ENCODE measurements at places on chromosomes 7 and 10.

- DNase-seq: no peak
- H3K27me3 ChIP-seq: no peaks in the 10 kb centered on the region
- H3K36me3 ChIP-seq: no peaks in the 10 kb centered on the region
- H3K4me1 ChIP-seq: peaks cover 15% of the 10 kb centered on the region
- no peak overlapping the region for H3K4me3 ChIP-seq
- H3K27ac ChIP-seq: no peak overlapping the region
Measured at GRCh38 chr10:74930965-74931364, 104.6 kb downstream of the KAT6B start.

DNA sequence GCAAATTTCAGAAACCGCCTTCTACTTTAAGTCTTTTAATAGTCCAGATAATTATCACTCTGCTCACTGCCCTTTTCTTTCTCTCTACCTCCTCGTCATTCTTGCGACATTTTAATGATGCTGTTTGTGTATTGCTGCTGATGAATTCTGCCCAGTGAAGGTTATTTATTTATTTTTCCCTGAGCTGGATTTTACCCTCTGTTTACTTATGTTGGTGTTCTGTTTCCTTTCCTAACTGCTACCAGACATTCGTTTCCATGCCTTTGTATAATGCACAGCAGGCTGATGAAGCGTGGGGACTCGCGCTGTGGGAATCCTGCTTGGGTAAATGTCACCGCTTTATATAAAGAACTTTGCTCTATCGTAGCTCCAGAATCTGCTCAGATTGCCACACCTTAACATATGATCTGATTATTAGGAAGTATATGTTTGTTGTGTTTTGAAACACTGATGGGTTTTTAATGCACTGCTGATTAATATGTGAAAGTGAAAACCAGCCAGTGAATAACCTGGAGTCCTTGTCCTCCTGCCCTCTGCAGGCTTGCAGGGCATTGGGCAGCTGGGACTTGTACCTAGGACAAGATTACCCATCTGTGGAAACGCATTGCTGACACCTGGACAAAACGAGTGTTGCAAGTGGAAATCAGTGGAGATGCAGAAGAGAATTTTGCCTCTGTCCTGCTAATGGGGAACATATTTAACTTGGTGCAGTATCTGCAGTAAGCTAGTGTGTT lies 291.5 kb downstream of the SDK1 start:
- no peaks in the 10 kb centered on the region for H3K4me1 ChIP-seq
- H3K27ac ChIP-seq: no peak overlapping the region
- H3K4me3 ChIP-seq: no peak overlapping the region
- H3K36me3 ChIP-seq: no peaks in the 10 kb centered on the region
- no peaks in the 10 kb centered on the region for H3K27me3 ChIP-seq

- DNase-seq: no peak
- no peak overlapping the region for H3K4me3 ChIP-seq
- no peaks in the 10 kb centered on the region for H3K36me3 ChIP-seq
- no peaks in the 10 kb centered on the region for H3K27me3 ChIP-seq
- no peaks in the 10 kb centered on the region for H3K4me1 ChIP-seq
- H3K27ac ChIP-seq: no peak overlapping the region
Measured at GRCh38 chr10:94150541-94151184, 156.9 kb downstream of the PLCE1 start.

DNA sequence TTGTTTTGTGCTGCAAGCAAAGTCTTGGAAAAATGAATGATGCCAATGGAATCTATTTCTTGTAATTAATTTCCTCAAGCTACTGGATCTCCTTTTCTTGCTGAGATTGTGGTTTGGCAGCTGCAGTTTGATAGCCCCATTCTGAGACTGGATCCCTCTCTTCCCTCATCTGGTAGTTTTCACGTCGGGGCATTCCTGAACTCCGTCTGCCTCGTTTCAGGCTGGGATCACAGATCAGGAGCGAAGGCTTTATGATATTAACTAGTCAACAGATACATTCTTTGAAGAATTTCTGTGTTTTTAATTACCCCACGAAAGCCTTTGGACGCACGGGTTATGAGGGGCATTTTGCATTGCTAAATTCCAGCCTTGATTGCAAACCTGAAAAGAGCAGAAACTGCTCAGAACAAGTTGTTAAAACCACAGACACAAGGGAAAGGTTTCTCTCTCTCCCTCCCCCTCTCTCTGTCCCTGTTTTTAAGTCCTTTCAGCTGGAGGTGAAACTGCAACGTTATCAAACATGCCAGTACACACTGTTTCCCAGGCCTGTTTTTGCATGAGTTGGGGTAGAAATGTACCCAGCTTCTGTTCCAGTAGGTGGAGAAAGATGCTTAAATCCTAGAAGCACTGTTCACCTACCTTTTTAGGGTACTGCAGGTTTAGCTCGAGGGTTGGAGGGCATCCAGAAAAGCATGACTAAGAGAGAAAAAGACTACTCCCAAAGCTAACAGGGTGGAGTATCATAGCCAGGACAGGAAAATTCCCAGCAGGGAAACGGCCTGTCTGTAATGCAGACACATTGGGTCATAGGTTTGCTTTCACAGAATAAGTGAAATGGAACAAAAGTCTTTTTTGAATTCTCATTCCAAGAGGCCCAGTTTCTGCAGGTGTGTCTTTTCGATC lies 124.3 kb downstream of the CUX1 start:
- no peaks in the 10 kb centered on the region for H3K27me3 ChIP-seq
- H3K27ac ChIP-seq: peak overlapping the region; percentile 75
- H3K4me1 ChIP-seq: peaks cover 41% of the 10 kb centered on the region

DNA sequence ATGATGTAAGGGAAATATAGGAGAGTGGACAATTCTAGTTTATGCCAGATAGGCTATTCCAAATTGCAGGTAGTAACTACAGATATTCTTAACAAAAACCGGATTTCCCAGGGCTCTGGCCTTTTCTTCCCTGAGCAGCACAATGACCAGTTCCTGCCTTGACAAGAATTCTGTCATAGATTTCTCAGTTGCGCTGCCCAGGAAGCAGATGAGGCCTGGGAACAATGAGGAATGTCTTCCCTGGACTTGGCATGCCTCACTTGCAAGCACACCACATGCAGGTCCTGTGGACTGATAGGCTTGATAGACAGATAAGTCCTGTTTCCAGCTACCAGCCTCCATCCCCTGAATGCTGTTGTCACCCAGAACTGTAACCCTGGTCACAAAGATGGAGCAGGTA lies 174.5 kb upstream of the PRSS58 start:
- no peak for DNase-seq
- H3K4me1 ChIP-seq: no peaks in the 10 kb centered on the region
- no peaks in the 10 kb centered on the region for H3K36me3 ChIP-seq
- no peak overlapping the region for H3K4me3 ChIP-seq
- H3K27ac ChIP-seq: no peak overlapping the region

DNA sequence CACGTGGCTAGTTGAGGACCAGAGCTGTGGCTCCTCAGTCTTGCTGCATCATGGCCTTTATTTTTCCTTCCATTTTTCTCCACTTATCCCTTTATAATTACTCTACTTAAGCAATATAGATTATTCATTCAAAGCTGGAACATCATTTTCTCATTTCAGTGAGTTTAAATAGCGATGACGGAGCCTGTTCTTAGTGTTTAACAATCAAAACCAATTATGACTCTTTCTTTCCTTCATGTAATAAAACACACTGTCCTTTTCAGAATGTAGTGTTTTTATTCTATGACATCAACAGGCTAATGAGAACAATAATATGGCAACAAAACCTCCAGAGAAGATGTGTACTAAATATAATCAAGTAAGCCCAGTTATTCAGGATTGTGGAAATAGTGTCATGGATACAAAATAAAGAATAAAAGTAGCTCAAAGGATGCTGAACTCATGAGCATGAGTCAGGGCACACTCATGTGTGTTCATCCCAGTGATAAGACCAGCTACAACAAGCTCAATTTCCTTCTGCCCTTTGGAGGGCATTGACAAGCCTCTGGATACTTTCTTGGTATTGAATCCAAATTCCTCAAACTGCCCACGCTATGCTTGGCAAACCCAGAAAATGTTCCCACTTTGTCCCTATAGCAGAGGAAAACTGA lies 188.4 kb downstream of the CYP26A1 start:
- H3K4me1 ChIP-seq: no peaks in the 10 kb centered on the region
- no peak for DNase-seq
- H3K27ac ChIP-seq: no peak overlapping the region

GRCh38 chr10:124744102-124745050 lies at the start of gene FAM53B:
TSS of gene FAM53B (minus strand) at chr10:124744378. CDS start at chr10:124706713, 37,665 bp downstream.
- H3K4me1 ChIP-seq: peaks cover 36% of the 10 kb centered on the region
- no peaks in the 10 kb centered on the region for H3K27me3 ChIP-seq
- DNase-seq: peak; percentile 94
- peak within 1 kb of the TSS; percentile 59 for H3K4me3 ChIP-seq
- H3K27ac ChIP-seq: peak within 1 kb of the TSS; percentile 92

Data from hepatocyte (in vitro differentiated cells).